ENCODE measurements at places on chromosomes 1 and 21.

DNA sequence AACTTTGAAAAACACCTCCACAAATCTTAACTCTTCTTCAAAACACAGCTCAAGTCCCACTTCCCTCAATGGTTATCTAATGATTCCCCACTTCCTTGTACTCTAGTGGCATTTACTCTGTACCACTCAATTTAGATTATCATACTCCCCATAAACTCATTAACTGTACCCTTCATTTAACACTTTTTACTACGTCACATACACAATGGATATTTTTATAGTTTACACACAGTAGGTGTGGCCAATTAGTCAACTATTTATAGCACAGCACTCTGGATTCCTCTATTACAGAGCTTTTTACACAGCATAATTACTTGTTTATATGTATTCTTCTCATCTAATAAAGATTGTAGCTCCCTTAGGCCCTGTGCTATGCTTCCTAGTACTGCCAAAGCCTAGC is 62.1 kb downstream of the FOXJ3 start:
- DNase-seq: no peak

DNA sequence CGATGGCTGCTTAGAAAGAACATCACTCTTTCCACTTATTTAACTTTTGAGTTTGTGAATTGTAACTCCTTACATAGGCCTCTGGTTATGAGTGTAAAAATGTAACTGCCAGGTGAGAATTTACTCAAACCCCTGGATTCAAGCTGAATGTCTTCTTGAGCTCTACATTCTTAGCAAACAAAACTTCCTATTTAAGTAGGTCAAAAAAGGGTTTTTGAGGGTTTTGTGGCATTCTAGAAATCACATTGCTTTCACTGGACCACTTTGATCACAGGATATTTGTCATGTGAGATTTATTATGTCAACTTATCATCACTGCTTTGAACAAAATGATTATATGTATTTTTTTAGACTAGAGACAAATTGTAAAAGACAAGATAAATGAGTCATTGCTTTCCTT is 5.7 kb downstream of the IL23R start:
- no peak for DNase-seq

GRCh38 chr1:221018414-221018813 is 139.2 kb downstream of the HLX start:
- DNase-seq: no peak

DNA sequence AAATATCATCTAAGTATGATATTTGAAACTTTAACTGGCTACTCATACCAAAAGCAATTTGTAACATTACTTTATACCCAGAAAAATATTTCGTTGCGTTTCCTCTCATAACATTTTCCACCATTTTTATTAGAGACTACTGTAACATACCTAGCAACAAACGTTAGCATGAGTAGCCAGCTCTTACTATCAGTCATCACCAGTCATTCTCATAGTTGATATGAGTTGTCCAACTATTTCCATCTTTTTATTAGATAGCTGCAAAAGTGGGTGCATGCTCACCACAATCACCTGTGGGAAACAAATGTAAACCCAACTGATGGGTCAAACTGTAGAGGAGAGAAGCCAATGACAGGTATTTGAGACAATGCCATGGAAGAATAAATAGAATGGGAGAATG is 114.6 kb downstream of the AKT3 start:
- DNase-seq: no peak

- DNase-seq: no peak
These were observed 128.2 kb upstream of the KIAA0040 start for GRCh38 chr1:175320804-175321203.

- DNase-seq: no peak
These were observed 87.7 kb downstream of the RAB3GAP2 start for GRCh38 chr1:220184506-220184905.

GRCh38 chr1:76666499-76666898 is 200.8 kb upstream of the ST6GALNAC5 start:
- no peak for DNase-seq

GRCh38 chr21:38269576-38269936 is 12.8 kb downstream of the KCNJ15 start:
- no peak for DNase-seq

GRCh38 chr1:18891426-18891780 is 11.0 kb downstream of the ALDH4A1 start:
- DNase-seq: no peak

GRCh38 chr1:56977910-56978309 is 12.1 kb upstream of the C8B start:
- no peak for DNase-seq

- peak; percentile 45 for DNase-seq
These were observed 34.8 kb downstream of the MX1 start for GRCh38 chr21:41460578-41461527.

DNA sequence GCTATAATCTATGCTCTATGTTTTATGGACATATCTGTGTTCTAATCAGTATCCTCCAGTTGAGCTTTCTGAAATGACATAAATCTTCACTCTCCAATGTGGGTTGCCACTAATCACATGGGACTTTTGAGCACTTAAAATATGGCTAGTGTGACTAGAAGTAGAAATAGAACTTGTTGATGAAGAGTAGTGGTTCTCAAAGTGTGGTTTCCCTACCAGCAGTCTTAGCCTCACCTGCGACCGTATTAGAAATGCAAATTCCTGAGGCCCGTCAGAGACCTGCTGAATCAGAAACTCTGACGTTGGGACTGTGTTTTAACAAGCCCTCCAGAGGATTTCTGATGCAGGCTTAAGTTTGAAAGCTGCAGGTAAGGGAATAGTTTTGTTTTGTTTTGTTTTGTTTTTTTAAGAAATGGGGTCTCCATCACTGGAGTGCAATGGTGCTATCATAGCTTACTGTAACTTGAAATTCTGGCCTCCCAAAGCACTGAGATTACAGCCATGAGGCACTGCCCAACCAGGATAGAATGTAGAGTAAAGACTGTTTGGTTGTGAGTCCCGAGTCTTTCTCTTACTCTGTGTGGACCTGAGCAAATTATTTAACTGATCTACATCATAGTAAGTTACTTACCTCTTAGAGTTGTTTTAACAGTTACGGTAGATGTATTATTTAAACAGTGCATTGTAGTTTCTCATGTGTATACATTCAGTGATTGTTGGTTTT is 21.7 kb downstream of the GLRX2 start:
- DNase-seq: no peak

DNA sequence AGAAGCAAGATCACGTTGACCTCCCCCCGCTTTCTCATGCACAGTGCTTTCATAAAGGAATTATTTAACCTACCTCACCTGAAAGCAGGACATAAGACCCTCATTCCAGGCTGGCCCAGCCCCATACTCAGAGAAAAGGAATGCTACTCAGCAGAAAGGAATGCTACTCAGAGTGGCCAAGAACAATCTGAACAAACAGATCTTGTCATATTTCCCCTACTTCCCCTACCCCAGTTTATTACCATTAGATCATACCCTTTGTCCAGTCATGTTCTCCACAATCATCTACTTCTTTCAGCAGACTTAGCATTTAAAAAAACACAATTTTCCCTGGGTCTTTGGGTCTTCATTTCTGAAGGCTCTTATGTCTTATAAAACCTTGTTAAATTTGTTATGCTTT is 89.8 kb downstream of the SLC16A1 start:
- DNase-seq: no peak

GRCh38 chr1:84348759-84349158 is 47.3 kb downstream of the SAMD13 start:
- DNase-seq: no peak

All from stimulated activated CD4-positive, alpha-beta T cell treated with anti-CD3 and anti-CD28 coated beads, Interleukin-2, amount 100 ng/mL, for 48 hours (primary cell).